ENCODE measurements at places on chromosomes 4 and X.
A peak's percentile ranks its signal among the peaks of the same experiment; 100 is the strongest.

GRCh38 chr4:168928875-168929274 is 81.2 kb downstream of the CBR4 start:
- DNase-seq = no peak

GRCh38 chr4:76200771-76201231 is 12.8 kb downstream of the SCARB2 start:
- DNase-seq = no peak

- peak; percentile 61 for DNase-seq
Observed at GRCh38 chrX:18617407-18617750, 54.5 kb downstream of the RS1 start.

GRCh38 chr4:106627051-106627450 is 258.5 kb upstream of the GIMD1 start:
- no peak for DNase-seq

- no peak for DNase-seq
Observed at GRCh38 chr4:168092176-168092712, at the start of gene ANXA10. TSS of gene ANXA10 (plus strand) at chr4:168092537. CDS start at chr4:168092701, 164 bp downstream.

GRCh38 chrX:54950730-54951375 is 30.2 kb downstream of the TRO start:
- DNase-seq = no peak

DNA sequence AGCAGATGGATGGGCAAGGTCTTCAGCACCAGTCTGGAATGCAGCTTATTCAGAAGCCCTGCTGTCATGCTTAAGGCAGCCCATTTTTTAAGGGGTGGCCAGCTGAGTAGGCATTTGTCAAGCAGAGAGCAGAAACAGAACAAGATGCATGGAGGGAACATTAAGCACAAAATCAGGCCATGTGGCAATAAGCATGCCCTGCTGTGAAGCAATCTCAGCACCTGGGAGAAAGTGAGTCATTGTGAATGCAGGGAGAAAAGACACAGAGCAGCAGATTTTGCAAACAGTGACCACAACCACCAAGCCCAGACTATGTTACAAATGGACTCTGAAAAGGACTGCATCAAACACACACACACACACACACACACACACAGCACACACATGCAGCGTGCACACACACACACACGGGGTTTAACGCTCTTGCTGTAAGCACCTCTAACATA is 94.1 kb upstream of the GALNT7 start:
- peak; percentile 89 for DNase-seq

DNA sequence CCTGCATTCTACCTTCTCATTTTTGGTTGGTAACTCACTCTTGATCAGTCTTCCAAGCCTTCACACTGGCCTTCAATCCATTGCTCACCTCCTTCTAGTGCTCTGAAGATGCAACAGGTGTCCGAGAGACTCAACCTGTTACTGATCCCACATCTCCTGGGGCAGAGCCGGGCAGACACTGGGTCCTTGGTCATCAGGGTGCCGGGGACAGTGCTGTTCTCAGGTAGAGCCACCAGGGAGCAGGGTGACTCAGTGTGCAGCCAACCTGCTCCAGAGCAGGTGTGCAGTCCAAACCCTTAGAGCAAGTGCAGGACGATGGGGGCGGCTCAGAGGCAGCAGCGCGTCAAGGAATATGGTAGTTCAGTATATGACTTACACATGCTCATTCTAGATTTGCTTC is 188.4 kb downstream of the DHX15 start:
- no peak for DNase-seq

DNA sequence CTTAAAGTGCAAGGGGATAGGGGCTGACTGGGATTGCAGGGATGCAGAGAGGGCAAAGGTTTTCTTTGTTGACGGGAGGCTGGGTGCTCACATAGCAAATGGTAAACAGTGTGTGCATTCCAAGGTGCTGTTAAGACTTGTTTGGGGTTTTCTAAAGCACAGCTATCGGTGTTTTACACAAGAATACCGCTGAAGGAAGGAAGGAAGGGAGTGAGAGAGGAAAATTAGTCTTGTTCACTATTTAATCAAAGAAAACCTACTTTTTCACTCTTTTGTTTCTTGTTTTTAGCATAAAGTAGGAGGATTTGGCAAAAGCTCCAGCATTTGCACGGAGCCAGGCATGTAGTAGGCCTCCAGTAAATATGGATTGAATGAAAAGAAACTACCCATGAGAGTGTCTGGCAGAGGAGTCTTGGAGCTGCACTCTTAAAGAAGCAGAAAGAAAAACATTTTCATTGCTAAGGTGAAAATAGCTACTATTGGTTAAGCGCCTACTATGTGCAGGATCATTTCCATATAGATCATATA is 99.7 kb downstream of the FIP1L1 start:
- no peak for DNase-seq

DNA sequence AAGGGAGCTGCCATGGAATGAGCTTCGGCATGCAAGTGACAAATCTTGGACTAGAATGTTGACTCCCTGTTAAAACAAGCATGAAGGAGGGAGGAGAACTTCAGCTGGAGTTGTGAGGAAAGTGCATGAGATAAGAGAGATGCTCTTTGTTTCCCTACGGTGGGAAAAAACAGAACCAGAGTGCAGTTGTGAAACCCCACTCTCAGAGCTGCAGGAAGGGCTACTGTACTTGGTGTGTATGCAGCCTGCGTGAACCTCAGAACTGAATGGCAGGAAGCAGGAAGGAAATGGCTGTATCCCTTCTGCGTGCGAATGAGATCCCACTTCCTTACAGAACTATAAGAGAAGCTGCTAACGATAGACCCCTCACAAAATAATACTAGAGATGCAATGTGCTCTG is 57.2 kb downstream of the EGF start:
- no peak for DNase-seq

DNA sequence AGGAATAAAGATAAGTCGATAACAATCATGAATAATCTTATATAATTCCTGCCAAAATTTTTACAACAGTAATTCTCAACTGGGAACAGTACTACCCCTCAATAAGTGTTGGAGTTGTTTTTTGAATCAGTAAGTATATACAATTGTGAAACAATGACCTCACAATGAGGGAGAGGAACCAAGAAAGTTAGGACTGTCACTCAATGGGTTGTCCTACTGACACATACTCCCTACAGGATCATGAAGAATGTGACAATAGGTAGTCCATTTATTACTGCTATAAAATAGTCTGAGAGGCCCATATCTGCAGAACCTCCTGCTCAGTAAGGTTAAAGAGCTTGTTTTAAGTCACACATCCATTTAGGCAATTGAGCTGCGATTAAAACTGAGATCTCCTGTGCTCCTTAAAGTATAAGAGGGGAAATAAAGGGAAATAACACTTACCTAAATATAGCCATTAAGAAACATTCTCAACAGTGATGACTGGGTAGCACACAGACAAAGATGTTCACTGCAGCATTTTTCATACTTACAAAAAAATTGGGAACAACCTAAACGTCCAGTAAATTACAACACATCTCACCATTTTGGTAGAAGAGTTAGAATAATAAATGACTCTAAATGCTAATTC is 26.2 kb downstream of the FBXW7 start:
- no peak for DNase-seq

DNA sequence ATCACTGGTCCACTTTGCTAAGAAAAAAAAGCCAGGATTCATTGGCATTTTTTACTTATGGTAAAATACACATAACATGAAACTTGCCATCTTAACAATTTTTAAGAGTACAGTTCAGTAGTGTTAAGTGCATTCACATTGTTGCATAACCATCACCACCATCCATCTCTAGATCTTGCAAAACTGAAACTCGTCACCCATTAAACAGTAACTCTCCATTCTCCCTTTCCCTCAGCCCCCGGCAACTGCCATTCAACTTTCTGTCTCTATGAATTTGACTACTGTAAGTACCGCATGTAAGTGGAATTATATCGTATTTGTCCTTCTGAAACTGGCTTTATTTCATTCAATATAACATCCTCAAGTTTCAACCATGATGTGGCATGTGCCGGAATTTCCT is 56.3 kb upstream of the LNX1 start:
- DNase-seq = no peak

- no peak for DNase-seq
Observed at GRCh38 chr4:2194496-2194895, 47.4 kb downstream of the HAUS3 start.

DNA sequence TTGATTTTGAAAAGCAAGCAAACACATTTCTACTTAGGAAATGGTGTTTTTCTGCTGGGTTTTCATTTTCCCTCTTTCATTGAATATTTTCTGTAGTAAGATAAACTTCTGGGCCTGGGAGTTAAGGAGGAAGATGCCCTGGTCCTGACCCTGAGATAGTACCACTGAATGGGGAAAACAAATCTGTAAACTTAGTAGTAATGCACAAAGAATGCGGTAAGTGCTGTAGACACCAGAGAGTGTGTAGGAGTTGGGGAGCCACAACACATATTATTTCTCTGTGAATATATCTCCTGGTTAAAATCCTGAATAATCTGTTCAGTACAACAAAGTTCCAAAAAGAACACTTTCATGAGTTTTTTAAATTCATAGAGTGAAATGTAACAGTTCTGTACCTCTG is 178.3 kb downstream of the MAPK10 start:
- no peak for DNase-seq

GRCh38 chr4:138161351-138161750 is 80.8 kb downstream of the SLC7A11 start:
- DNase-seq = no peak

DNA sequence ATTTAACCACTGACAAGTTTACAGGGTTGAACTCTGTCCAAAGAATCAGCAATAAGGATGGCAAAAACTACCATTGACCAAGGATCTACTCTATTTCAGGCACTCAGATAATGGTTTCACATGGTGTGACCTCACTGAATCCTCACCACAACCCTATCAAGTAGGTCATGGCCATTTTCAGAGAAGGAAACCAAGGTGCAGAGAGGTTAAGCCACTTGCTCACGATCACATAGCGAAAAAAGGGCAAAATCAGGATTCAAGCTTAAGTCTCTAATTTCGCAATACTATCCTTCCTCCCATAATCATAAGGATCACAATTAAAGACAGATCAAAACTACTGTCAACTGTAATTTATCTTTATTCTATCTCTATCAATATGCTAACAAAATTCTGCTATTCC is 191.0 kb upstream of the AFF2 start:
- DNase-seq = no peak

- no peak for DNase-seq
Observed at GRCh38 chrX:46687619-46688018, 71.3 kb downstream of the SLC9A7 start.

- no peak for DNase-seq
Observed at GRCh38 chr4:128840711-128841318, 31.3 kb downstream of the JADE1 start.
